HT-29 (cell line): ENCODE measurements at places on chromosomes 2 and 18. TPM values are rescaled to one million over a fixed set of nuclear protein-coding genes. Genes with fewer than 3 reads are reported as not detected.

DNA sequence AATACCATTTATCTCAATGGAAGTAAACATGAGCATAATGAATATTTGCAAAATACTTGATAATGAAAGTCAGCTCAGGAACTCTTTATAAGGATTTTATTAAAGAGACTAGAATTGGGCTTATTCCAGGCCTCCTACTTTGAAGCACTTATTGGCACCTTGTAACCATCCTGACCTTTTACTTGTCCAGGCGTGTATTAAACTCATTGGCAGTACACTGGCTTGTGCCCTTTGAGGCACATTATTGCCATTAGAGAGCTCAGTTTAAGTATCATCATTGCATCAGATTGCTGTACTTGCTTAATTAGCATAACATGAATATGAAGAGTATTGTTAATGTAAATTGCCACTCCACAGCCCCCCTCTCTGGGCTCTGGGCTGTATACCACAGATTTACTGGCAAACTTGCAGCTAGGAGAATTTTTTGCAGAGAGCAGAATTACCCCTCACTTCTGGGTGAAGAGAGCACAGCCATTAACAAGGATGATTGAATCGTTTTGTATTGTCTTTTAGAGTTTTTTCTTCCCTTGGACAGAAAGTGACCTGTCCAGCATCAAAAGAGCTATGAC, 72.5 kb downstream of the XIRP2 start:
- DNase-seq = no peak

GRCh38 chr2:207589143-207589542, 36.1 kb downstream of the METTL21A start:
- DNase-seq = no peak

GRCh38 chr2:161709428-161709827, 85.2 kb downstream of the SLC4A10 start:
- DNase-seq = no peak

GRCh38 chr2:113229795-113230194, 48.9 kb downstream of the PAX8 start:
- DNase-seq = no peak

GRCh38 chr18:36697905-36698304, 130.9 kb downstream of the TPGS2 start:
- no peak for DNase-seq

DNA sequence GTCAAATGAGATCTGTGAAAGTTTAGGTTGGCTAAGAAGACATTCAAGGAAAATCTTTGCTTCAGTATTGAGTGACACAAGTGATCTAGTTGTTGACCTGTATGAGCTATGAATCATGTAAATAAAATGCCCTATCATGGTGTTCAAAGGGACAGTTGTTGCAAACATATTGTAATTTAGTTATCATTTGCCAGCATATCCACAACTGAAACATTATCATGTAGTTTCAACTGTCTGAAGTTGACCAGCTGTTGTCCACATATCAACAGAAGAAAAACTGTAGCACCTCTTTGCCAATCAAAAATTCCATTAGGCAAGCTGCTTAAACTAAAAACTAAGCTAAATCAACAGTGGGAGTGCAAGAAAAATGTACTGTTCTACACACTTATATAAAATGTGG, 527.1 kb upstream of the NRXN1 start:
- no peak for DNase-seq

DNA sequence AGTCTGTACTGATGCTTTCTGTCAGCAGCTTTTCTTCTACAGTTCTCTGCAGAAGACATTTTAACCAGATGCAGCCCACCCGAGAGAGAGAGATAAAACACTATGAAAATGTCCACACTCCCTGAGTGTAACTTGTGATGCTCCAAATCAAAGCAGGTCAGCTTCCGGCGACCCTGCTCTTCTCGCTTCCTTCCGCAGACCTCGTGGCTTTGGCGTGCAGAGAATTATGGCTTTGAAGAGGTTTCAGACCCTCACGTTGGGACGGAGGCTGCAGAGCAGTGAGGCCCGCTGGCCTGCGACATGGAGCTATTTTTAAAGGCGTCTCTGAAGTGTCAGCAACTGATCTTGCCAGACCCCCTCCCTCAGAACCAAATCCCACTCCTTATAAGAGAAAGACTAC, 41.8 kb downstream of the TMEM163 start:
- DNase-seq = no peak

- DNase-seq = no peak
Observed at GRCh38 chr2:225841314-225841713, 441.8 kb downstream of the NYAP2 start.

- no peak for DNase-seq
Observed at GRCh38 chr2:237720444-237720843, 78.1 kb upstream of the RBM44 start.

DNA sequence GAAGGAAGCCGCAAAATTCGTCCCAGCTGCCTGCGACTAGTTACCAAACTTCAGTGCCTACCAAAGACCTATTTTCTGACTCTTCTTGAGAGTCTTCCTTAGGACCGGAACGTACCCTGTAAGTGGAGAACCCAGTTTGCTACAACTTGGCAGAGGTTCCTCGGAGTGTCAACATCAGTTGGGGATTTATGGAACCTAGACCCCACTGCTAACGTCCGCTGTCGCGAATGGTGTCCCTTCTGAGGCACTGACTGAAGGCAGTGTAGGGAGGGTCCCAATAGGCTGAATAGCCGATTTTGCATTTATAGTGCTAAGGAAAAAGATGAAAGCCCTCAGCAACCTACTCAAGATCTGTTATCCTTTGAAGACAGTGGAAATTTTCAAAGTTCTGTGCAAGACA, 568 bp upstream of the STK17B start:
- DNase-seq = no peak

DNA sequence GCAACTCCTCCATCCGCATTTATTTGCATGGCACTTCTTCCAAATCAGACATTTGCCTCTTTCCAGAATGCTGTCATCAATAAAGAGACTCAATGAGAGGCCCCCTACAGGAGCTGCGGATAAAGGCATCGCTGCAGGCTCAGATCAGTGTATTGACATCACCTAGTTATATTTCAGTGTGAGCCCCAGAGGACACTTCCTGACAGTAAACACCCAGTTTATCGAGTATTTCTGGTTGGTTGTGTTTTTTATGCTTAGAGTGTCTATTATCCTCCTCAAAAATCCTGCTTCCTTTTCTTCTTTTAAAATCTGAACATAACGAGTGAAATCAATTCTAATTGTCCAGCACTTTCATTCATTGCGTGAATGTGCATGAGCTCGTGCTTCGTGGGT, 38.8 kb downstream of the NRP2 start:
- no peak for DNase-seq

DNA sequence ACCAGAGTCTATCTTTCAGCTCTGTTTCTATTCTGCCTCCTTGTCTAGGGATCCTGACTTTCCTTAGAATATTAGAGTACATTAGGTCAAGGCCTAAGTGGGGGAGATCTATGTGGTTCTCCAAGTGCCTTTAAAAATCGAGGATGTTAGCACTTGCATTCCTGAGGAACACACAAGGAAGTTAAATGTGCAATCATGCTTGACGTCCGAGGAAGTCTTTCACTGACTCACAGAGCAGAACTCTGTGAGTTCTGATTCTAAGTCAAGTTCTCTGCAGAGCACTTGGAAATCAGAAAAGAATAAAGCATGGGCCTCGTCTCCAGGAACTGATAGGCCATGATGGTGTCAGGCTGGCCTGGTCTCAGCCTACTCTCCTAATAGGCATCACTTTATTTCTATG, 17.2 kb downstream of the FHOD3 start:
- no peak for DNase-seq

DNA sequence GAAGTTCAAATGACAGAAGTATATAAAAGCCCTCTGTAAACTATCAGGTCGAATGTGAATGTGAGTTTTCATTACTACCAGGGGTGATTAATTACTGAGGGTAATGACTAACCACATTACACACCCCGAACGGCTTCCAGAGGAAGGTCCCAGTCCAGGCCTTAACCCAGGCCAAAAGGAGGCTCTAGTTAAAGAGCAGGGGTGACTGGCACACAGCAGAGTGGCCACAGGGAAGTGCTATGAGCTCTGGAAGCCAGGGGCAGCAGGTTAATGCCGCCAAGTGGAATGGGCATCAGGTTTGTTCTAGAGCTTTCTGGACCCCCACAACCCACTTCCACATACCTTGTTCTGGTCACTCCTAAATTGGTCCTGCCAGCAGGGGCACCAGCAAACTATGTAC, 87.7 kb downstream of the BCL11A start:
- no peak for DNase-seq

- no peak for DNase-seq
Observed at GRCh38 chr2:134558208-134558830, 160.5 kb downstream of the TMEM163 start.

DNA sequence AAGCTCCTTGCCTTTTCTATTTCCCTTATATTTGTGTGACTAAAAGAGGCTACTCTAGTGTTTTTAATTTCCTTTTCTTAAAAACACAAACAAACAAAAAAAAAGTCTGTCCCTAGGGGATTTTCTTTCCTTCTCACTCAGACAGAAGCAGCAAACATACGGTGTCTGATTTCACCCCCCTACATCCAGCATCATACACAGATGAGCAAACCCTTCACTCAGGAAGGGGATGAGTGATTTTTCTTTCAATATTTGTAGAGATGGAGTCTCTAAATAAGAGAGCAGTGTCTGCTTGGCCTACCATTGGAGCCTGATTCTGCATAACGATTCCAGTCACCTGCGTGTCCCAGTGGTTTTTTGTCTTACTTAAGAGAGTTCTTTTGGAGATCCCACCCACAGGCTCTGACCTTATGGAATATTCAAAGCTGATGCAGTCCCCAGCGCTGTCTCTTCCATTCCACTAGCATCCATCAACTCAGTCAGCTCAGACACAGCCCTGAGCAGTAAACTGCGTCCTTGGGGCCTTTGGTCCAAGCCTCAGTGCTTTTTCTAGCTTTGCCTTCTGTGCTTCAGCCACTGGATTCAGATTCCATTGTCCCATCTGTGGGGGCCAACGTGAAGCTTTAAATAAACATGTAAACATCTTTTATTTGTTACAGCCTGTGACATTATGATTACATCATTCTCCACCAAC, 52.6 kb upstream of the TPO start:
- DNase-seq = no peak

DNA sequence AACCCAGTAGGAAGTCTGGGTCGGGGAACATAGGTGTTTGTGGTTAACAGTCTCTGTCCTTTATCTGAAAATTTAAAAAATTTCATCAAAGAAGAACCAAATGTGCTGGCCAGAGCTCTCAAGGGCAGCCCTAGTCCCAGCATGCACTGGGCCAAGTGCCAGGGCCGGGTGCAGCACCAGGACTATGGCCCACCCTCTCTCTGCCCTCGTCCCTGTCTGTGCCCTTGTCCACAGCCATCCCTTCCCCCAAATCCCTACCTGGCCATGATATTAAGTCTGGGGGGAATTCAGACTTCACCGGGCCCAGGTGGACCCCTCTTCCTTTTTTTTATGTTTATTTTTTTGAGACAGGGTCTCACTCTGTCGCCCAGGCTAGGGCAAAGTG, 14.4 kb upstream of the ZFP36L2 start:
- no peak for DNase-seq

- peak; percentile 73 for DNase-seq
Observed at GRCh38 chr2:28390746-28391563, 1.7 kb upstream of the FOSL2 start.

DNA sequence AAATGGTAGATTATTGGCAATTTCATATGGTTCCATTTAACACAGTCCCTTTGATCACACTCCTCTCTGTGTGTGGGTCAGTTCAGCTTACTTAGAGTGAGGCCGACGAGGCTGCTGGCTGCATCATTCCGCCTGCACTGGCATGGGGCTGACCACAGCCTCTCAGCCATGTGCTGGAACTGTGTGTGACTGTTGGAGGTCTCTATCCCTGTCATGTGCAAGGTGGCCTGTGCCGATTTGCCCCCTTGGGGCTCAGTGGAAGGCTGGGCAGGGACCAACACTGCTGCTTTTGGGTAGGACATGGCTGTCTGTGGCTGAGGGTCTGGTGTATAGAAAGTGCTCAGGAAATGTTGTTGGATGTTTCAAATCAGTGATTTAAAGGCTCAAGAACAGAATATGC, 454.0 kb upstream of the HS6ST1 start:
- no peak for DNase-seq

DNA sequence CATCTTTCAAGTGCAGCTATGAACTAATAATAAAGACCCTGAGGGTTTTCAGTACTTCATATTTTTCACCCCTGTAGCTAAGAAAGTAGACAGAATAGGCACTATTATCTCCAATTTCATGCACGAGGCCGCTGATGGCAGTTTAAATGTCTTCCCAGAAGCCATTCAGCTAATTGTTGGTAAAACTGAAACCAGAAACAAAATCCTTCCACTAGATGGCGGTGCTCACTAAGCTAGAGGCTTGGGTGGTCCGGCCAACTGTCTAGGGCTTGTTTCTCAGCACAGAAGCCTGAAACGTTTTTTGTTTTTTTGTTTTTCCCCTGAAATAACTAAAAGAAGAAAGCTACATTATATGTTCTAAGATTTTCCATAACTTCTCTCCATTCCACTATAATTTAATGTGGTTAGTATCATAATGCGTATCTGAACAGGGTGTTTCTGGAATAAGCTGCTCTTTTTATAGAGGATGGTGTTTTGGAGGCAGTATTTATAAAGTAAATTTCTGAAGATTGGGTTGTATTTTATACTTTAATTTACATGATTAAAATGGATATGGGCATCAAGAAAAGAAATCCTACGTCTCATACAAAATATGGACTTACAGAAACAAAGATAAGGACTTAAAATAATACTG, 159.4 kb downstream of the PIK3C3 start:
- peak; percentile 72 for DNase-seq

Gene UGT1A5
- 3.1 and 3.5 TPM in 2 replicates for total RNA-seq

Gene MAP3K20
- 17.4 and 18.4 TPM in 2 replicates for total RNA-seq

Gene IL37
- total RNA-seq = not detected in 2 replicates

Gene TDRD15
- not detected in 2 replicates for total RNA-seq

Gene TMEM200C
- not detected in 2 replicates for total RNA-seq

Gene CFAP65
- not detected in 2 replicates for total RNA-seq

Gene HOXD11
- total RNA-seq = not detected in 2 replicates

Gene CPLX4
- not detected in 2 replicates for total RNA-seq

Gene CDH19
- not detected in 2 replicates for total RNA-seq

Gene NEU2
- not detected in 2 replicates for total RNA-seq

Gene SEMA4F
- total RNA-seq = 0.76 and 2.5 TPM in 2 replicates

Gene SLC39A10
- 7.6 and 10.3 TPM in 2 replicates for total RNA-seq

Gene NYAP2
- 0.05 TPM in 1 of 2 replicates, not detected in the other for total RNA-seq

Gene MRPL19
- 41.7 and 65.3 TPM in 2 replicates for total RNA-seq
